AML-193 (cell line): ENCODE measurements at places on chromosomes 6 and 20.

DNA sequence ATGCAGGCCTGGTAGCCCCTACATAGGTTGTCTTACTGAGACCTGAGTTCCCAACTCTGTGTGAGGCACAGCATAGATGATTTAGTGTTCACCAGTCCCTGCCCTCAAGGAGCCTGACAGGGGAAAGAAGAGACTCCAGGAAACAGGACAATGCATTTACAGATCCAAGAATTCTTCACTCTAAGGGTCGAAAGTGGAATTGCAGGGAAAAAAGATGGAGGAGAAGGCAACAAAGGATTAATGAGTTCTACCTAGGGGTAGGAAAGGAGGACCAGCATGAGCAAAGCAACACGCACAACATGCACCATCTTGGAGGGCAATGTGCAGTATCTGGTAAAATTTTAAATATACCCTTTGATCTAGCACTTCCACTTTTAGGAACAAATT lies 5.9 kb downstream of the SPAG4 start:
- no peak for DNase-seq

DNA sequence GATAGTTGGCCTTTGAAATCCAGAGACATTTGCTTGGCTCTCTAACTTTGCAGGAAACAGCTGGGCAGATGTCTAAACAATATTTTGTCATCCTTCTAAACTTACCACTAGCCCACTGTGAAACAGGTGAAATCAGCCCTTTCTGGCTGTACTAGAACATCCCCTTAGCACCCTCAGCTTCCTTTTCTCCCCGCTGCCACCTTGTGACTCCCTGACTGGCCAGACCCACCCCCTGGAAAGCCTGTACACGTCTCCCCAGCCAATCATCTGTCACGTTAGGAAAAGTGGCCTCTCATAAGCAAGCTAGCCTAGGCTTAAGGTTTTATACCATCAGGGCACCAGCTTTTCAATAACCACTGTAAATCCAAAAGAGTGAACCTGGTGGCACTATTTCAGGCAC lies 88.6 kb upstream of the E2F3 start:
- no peak for DNase-seq

DNA sequence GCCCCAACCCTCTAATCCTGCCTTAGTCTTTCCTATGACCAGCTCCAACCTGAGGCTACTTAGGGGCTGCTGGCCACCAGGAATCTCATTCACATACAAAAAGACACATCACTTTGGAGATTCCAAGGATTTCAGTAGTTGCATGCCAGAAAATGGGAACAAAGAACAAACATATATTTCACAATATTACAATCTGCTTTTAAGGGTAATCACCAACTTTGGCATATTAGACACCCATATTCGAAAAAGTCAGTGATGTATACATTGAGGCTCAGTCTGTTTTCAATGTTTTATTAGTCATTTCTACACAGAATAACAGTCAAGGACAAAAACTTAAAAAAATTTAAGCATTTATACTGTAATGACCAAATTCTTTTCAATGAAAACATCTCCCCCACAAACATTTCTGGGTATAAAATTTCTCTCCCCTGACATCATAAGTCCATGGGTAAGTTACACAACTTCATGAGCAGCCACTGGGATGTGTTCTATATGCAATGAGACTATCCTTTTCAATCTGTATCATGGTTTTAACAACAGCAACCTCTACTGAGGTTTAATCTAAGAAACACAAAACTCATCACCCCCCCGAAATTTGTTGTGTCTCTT lies 103.5 kb downstream of the MAP7 start:
- DNase-seq, result no peak

- peak; percentile 4 for DNase-seq
Measured at GRCh38 chr6:51844336-51844735, 243.1 kb downstream of the PKHD1 start.

DNA sequence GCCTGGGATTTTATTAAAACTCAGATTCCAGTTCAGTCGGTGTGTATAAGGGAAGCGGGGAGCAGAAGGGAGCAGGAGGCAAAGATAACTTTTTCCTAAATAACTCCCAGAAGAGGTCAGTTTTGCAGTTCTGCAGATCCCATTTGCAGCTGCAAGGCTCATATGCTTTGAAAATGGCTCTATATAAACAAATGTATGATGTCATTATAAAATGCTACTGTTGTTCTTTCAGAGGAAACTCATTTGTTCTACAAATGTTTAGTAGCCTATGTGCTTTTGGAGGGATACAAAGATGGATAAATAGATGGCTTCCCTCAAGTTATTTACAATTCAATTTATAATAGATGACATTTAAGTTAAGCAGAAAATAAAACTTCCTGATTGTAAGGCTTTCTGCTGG lies 29.2 kb upstream of the DSP start:
- DNase-seq, result no peak

DNA sequence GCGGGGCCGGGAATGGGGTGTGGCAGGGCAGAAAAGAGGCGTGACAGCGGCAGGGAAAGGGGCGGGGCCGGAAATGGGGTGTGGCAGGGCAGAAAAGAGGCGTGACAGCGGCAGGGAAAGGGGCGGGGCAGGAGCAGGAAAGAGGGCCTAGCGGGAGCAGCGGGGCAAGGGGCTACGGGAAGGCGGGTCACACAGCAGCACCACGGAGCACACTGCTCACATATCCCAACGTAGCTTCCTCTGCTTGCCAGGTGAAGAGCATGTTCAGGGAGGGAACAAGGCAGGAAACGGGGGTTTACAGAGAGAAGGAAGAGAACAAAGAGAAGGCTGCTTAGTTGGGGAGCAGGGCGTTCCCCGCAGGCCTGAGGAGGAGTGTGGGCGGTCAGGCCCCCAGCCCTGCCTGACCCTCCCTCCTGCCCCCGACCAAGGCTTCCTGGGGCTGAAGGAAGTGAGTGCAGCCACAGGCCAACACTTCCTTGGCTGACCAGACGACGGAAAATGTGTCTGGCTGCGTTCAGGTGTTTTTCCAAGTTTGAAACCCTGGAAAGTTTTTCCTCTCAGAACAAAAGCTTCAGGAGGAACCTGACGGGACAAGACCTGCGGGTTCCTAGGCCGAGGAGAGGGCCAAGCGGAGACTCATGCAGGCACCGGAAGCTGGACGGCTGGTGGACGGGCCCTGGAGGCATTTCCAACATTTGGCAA lies 13.8 kb downstream of the UCKL1 start:
- DNase-seq, result no peak

- DNase-seq, result no peak
Measured at GRCh38 chr6:168660400-168660945, 219.5 kb downstream of the SMOC2 start.

DNA sequence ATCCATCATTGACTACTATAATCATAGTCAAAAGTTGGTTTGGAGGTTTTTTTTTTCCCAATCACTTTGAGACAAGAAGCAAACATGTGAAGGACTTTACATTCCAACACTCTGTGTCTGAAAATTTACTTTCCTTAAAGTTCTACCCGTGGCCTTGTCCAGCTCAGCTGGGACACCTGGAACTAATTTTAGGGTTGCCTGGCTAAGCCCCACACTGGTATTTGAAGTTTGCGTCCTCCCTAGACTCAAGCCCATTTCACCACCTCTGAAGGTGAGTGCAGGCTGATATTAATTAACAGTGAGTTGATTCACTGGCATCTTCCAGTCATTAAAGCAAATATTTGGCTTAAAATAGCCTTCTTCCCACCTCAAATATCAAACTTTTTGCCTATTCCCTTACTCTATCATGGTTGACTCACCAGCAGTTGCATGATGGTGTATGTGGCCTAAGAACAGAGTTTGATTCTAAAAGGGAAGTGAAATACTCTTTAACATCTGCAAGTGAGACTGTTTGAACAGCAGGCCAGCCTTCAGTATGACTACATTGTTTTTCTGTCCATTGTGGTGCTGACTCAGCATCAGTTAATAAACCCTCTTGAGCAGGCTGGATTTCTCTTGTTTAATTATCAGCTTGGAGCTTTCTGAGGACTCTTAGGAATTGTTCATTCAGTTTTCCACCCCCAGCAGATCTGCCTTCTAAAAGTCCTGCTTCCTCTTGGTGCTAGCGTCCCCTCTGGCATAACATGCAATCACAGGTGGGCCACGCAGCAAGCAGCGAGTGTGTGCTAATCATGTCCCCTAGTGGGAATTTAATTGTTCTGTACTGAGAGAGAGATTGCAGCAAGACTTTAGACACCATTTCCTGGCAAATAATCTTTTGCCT lies 1.8 kb upstream of the PRDM1 start:
- peak; percentile 95 for DNase-seq

DNA sequence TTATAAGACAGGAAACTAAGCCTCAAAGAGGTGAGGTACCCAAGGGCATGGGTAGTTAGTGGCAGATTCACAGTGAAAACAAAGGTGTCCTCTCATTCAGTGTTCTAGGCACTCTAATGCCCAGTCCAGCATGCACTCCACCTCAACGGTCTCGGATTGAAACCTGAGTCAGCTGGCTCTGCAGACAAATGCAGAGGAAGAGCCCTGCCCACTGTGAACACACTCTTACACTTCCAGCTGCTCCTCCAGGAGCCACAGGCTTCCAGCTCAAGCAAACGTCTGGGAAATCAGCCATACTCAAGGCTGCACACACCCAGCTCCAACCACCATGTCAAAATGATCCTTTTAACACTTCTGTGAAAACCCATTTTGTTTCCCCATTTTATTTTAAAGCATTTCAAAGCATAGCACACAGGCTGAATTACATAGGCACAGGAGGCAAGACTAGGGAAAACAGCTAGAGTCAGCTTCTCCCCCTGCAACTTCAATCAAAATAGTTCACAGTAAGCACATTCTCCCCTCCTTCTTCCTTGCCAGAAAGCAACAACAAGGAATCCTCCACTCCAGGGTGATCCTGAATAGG lies 3.0 kb upstream of the IL17A start:
- DNase-seq, result no peak

DNA sequence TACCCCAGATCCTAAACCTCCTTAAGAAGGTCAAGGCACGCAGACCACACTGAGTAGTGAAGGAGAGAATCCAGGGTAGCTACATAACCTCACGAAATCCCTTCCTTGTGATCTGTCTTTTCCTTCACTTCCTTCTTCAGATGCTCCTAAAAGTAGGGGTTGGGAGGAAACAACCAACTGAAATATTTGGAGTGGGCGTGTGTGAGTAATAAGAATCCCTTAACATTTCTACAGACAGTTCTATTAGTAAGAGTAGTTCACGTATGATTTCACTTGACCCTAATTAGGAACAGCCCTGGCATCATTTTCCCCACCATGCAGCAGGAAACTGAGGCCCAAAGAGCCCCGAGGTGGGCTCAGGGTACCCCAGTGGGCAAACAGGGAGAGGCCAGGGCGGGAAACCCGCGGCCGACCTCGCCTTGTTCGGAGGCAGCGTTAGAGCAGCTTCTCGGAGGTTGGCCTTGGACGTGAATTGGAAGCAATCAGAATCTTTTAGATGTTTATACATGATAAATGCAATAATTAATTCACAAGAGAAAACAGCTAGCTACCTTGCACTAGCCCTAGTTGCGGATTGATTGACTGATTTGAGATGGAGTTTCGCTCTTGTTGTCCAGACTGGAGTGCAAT lies 859 bp upstream of the RAE1 start:
- DNase-seq, result no peak

DNA sequence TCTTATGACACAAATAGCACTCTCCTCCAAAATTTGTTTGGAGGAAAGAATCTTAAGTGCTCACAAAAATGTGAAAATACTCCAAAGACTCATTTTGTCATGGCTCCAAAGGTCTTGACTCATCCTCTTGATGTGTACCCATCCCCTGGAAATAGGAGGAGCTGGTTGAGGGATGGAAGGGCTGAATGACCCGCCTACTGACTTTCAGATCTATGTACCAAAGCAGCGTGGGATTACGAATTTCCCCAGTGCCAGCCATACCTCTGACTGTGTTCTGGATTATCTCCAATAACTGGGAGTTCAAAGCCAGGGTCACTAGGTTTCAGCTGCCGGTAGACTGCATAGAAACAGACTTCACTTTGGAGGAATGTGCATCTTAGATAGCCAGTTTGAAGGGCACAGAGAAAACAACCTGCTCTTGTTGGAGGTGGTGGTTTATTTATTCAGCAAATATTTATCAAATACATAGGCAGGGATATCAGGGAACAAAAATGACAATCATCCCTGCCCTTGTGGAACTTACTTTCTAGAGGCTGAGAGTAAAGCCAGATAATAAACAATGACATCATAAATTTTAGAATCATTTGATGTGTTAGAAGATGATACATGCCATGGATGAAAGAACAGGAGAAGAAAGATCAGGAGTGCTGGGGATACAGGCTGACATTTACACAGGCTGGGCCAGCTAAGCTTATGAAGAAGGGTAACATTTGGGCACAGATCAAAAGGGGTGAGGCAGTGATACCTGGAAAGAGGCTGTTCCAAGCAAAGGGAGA lies 246.6 kb downstream of the TBXT start:
- no peak for DNase-seq

DNA sequence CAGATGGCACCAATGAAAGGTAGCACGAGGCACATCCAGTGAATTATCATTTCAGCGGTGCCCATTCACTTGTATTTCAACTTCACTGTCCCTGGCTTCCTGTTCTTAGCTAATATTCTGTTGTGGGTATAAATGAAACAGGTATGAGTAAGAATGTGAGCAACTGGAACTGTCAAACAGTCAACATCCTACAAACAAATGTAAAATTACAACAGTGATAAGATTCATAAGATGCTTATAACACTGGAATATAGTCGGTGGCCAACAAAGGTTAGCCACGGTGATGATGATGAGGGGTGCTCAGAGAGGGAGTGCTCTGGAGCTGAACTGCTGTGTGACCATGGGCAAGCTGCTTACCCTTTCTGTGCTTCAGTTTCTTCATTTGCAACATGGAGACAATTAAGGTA lies 74.9 kb upstream of the TOX2 start:
- no peak for DNase-seq

DNA sequence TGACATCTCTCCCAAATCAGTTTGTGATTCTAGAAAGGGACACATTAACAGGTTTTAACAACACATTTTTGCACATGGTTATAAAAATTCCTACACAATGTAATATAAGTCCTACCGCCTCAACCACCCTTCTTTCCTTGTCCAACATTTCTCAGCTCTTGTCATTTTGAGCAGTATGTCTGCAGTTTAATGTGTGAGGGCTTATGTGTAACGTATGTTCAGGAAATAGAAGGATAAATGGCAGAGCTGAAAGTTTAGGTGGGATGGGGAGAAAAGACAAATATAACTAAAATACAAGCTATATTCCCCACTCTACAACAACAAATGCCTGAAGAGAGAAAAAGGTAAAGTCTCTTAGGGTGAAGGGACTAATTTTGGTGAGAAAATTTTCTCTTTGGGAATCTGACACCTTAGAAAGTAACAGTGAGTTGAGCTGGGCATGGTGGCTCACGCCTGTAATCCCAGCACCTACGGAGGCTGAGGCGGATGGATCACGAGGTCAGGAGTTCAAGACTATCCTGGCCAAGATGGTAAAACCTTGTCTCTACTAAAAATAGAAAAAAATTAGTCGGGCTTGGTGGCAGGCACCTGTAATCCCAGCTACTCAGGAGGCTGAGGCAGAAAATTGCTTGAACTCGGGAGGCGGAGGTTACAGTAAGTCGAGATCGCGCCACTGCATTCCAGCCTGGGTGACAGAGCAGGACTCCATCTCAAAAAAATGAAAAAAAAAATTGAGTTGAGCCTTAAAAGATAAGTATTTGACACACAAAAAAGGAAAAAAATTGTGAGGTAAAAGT lies 5.1 kb downstream of the PNRC1 start:
- no peak for DNase-seq

- DNase-seq, result no peak
Measured at GRCh38 chr6:37525460-37526357, 26.0 kb upstream of the CCDC167 start.
